CD4-positive, alpha-beta T cell treated with Interleukin-6 for 4 hours (primary cell): ENCODE measurements at places on chromosomes 3 and 15.

DNA sequence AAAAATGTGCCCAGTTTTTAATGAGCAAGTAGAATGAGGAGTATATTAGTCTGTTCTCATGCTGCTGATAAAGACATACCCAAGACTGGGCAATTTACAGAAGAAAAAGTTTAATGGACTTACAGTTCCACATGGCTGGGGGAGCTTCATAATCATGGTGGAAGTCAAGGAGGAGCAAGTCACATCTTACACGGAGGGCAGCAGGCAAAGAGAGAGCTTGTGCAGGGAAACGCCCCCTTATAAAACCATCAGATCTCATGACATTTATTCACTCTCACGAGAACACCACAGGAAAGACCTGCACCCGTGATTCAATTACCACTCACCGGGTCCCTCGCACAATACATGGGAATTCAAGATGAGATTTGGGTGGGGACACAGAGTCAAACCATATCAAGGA lies 111.7 kb upstream of the CNTN6 start:
- no peak for DNase-seq

DNA sequence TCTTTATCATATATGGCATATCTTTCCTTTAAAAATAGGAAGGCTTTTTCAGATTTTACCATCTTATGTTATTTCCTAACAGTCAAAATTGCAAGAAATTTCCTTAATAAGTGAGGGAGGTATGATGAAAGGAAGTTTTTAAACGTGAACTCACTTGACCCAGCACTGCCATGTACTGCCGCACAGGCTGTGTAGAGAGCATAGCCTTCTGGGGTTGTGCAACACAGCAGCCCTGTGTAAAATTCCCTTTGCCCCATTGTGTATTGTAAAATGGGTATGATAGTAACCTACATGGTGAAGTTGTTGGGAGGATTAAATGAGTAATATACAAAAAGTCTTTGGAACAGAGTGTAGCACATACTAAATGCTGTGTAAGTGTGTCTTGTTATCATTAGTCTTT lies 78.6 kb downstream of the PEX5L start:
- DNase-seq, result no peak

- no peak for DNase-seq
These were observed 23.9 kb upstream of the AADACL2 start for GRCh38 chr3:151709847-151710246.

DNA sequence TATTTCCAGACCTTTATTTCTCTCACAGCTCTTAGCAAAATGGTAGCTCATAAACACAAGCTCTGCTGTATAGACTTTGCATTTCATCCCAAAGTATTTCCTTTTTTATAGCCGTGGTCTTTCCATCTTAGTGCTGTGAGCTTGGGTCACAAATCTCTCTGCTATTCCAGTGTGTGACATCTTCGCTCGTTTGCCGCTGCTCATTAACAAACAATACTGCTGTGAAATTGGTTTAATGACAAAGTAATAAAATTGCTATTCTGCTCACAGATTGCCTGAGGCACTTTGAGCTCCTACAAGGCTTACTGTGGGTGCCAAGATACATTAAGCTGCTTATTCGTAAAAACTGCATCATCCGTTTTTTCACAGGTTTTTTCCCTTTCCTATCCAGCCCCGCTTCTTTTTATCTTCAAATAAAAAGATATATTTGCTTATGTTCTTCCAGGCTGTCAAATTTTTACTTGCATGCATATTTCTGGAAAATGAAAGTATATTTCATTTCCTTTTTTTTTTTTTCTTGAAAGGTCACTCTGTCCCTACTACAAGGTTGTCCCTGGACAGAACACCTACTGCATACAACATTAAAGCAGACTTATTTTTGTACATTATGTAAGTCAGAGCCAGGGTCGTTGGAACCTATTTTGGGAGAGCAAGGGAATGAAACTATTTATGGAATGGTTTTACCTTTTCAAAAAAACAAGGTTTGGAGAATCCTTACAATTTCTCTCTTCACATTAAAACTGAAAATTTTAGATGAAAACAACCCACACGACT lies 174.5 kb downstream of the MEIS2 start:
- DNase-seq, result no peak

DNA sequence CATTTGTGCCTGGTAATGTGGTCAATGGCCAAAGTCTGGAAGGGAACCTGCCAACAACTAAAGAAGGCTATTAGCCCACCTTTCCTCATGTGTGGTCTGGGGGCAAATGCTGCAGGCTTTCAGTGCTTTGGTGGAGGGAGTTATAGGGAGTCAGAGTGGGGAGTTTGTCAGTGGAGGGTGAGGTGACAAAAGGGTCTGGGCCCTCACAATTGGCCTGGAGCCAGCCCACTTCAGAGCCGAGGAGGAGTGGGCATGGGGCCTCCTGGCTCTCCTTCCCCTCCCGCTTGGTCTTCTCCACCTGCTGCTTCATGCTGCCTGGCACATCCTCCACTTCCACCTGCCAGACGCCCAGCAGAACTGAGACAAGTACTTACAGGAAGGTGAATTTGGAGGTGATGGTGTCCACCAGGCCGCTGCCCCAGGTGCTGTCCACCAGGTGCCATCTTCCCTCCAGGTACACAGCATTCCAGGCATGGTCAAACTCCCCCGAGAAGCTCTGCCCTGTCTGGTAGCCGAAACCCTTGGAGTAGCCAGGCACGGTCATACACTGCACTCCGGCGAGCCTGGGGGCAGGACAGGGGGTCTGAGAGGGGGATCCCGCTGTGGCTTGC lies 40.9 kb downstream of the KY start:
- no peak for DNase-seq

DNA sequence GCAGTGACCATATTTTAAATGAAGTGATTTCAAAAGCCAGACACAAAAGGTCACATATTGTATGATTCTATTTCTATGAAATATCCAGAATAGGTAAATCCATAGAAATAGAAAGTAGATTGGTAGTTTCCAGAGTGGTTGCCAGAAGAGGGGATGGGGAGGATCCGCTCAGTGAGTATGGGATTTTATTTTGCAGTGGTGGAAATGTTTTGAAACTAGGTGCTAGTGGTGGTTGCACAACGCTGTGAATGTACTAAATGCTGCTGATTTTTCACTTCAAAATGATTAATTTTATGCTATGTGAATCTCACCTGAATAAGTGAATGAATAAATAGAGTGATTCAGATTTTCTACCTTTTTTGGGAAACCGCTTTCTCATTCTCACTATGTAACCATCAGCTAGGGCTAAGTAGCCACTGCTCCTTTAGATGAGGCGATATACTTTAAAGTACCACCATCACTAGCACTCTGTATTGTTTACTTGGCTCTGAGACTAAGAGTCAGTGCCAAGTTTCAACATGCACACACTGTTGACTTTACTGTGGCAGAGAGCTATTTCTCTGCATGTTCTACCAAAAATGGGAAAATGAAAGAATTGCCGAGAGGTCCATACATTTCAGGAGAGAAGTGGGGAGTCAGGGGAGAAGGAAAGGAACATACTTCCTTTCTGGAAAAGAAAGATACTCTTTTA lies 90.7 kb upstream of the GOLIM4 start:
- no peak for DNase-seq

GRCh38 chr15:100291106-100291505 lies 50.7 kb downstream of the ADAMTS17 start:
- DNase-seq, result no peak

DNA sequence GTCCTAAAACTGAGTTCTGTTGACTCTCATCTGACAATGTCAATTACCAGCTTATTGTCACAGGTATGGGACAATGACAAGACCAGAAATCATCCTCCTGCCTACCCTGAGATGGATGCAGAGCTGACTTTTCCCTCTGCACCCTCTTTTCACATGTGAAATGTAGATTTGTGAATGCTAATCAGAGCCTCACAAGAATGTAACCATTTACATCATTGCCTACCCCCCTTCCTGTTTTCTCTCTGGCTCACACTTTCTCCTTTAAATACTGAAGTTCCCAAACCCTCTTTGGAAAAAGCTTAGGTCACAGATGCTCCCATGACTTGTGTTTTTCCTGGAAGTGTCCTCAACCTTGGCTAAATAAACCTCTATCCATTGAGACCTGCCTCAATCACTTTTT lies 228.2 kb downstream of the MYRIP start:
- DNase-seq, result no peak
